ENCODE measurements at places on chromosomes 12 and 14.
A peak's percentile ranks its signal among the peaks of the same experiment; 100 is the strongest.

DNA sequence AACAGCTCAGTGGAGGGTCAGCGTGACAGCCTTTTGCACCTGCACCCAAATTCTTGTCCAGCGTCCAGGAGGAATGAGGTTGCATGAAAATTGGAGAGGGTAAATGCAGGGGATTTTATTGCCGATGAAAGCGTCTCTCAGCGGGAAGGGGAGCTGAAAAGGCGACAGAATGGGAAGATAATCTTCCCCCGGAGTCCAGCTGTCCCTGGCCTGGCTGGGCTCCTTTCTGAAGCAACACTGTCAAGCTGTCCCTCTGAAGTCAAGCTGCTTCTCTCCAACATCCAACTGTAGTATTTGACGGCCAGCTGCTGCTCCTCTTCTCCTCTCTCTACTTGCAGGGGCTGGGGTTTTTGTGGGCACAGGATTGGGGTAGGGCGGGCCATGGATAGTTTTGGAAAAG lies 32.7 kb downstream of the NOPCHAP1 start:
- DNase-seq, result no peak

GRCh38 chr14:76782885-76783566 lies 21.8 kb downstream of the VASH1 start:
- no peak for DNase-seq

DNA sequence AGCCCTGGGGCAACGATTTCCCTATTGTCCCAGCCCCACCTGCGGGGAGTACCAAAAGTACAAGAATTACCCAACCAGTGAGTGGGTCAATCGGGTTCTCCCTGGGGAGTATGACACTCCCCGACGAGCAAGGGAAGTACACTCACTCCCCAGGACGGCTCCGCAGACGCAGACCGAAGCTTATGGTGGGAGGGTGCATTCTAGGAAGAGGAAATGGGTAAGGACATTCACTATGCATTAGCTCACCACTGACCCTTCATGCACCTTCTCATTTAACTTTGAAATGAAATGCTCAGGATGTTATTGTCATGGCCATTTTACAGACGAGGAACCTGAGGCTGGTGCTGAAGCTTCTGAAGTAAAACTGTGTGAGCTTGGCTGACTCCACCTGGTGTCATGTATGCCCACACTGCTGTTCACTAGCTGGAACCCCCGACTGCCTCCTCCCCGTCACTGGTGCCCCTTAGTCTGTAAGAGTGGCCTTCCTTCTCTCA lies 45.8 kb upstream of the TMED10 start:
- no peak for DNase-seq

DNA sequence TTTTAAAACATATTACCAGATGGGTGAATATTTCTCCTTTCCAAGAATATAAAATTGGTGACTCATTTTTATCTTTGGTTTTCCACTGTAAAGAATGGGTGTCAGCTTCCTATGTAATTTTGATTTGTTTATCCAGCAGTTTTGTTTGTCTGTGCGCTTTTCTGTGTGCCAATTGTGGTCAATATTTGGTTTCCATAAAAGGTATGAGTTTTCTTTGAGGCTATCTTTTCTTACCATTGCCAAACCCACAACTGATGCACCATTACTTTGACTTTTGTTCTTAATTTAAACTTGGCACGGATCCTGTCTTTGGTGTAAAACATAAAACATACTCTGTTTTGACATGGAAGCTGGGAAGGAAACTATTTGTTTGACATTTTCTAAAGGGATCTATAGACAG lies 78.8 kb upstream of the NAV3 start:
- DNase-seq, result peak; percentile 24

GRCh38 chr12:131035245-131035681 lies 81.6 kb downstream of the ADGRD1 start:
- no peak for DNase-seq

DNA sequence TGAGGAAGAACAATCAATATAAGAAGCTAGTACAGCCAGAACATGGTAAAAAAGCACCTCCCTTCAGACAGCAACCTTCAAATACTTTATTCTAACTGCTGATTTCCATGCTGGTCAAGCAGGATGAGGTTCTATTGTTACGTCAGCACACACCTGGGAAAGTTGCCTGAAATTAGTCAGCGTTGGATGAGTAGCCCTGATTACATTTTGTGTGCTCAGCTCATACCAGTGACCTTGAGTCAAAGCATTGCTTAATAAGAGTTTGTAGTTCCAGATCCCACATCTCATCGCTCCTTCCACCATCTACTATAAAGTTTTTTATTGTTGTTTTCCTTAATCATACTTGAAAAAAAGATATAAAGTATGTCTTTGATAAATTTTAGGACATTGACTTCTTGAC lies 361.5 kb downstream of the EGLN3 start:
- peak; percentile 46 for DNase-seq

DNA sequence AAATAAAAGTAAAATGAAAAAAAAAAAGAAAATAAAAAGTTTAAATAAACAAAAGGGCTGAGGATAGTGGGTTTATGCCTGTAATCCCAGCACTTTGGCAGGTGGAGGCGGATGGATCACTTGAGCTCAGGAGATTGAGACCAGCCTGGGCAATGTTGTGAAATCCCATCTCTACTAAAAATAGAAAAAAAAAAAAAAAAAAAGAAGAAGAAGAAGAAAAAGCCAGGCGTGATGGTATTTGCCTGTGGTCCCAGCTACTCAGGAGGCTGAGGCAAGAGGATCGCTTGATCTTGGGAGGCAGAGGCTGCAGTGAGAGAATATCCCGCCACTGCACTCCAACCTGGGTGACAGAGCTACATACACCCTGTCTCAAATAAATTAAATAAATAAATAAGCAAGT lies 3.9 kb downstream of the TAOK3 start:
- DNase-seq, result no peak
